Hippocampal formation (tissue), 2 donors: ENCODE measurements at places on chromosomes 4 and X.

DNA sequence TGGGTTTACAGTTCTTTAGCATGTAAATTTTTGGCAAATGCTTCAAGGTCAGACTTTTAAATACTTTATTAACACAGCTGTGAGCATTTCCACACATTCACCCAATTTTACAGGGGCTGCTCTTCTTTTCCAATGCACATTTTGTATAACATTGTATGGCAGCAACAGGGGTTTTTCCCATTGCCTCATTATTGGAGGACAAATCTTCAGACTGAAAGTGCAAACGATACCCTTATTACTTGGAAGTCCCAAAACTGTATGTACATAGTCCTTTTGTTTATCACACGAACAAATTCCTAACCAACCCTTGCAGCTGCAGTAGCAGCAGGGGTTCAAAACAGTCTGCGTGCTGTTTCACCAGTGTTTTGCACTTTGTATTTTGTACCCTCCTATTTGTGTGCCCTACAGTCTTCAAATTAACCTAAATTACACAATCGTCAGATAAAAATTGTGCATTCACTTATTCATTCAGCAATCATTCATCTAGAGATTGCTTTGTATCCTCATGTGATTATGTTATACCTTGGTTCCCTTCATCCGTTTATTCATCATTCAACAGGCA lies 330.7 kb upstream of the RASGEF1B start:
- DNase-seq = no peak

- no peak for DNase-seq
Observed at GRCh38 chr4:185542626-185543315, 7.5 kb upstream of the PDLIM3 start.

GRCh38 chr4:151624626-151625565 lies 135.9 kb downstream of the GATB start:
- peak; percentile 21 for DNase-seq

DNA sequence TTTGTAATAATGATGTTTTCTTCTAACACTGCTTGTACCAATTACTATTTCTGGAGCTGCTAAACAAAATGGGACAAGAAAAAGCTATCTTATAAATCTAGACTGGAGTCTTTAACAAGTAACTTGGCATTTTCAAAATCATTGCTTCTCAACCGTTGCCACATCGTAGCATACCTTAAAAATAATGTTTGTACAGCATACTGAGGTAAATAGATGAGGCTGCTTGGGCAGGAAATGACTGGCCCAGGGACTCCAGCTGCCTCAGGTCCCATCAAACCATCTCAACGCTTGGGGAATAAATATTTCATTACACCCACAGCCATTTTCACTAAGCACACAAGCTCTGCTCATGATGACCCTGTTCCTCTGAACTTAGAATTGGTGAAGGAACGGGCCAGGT lies 115.1 kb downstream of the SPANXA1 start:
- DNase-seq = no peak

DNA sequence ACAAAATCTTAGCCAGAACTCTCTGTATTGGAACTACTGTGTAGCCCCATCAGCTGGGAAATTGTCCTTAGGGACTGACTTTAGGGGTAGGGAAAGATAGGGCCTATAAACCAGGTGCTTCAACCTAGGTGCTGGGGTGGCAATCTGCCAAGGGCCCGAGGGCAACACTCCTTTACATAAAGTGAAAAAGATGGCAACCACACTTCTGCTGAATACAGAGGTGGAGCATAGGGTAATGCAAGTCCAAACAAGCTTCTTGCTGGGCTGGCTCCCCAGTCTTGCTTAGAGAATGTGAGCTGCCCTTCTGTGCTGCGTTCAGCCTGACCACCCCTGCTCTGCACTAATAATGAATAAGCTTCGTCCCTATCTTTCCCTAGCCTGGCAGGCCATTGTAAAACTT lies 9.8 kb downstream of the ZBTB33 start:
- DNase-seq = no peak

- DNase-seq = no peak
Observed at GRCh38 chrX:30592831-30593230, 15.3 kb upstream of the TASL start.

- DNase-seq = no peak
Observed at GRCh38 chr4:17286752-17287460, 225.0 kb downstream of the QDPR start.

DNA sequence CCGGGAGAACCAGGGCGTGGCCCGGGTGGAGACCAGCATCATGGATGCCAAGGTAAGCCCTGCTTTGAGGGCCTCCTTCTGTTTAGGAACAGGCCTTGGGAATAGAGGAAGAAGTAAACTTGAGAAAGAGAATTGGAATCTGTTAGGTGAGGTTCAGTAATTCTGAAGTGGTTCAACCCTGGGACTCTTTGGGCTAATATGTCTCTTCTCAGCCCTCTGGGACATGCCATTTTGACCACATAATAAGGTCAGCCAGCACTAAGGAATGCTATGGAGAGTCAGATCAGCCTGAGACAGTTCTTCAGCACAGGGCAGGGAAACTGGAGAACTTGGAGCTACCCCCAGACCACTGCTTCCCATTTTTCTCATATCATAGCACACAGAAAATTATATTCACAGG lies 63.3 kb upstream of the PRPS1 start:
- no peak for DNase-seq

DNA sequence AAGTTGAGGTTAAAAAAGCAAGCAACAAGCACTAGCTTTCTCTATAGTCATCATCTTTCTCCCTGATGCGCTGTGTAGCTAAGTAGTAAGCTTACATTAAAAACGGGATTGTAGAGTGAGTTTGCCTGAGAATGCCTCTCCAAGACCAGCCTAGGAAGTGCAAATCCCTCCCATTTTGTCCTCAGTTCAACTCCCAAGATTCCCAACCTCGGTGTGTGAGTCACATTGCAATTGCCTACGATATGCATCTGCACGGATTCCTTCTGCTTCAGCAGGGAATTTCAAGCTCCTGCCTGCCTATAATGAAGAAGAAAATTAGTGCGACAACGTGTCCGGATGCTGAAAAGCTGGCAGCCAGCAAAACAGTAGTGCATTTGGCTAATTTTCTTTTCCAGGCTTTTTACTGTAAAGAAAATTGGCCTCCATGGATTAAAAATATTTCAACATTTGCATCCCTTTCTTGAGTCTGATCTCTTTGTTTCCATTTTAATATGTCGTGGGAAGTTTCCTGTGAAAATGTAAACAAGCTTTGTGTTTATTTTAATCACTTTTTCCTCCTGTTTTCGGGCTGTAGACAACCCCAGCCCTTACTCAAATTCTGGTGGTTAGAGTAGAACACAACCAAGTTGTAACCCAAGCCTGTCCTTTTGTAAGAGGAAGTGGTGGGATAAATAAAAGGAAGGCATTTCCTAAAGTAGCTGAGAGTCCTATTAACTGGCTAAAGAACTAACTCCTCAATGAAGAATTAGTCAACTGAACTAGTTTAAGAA lies 58.4 kb upstream of the TET2 start:
- DNase-seq = no peak

DNA sequence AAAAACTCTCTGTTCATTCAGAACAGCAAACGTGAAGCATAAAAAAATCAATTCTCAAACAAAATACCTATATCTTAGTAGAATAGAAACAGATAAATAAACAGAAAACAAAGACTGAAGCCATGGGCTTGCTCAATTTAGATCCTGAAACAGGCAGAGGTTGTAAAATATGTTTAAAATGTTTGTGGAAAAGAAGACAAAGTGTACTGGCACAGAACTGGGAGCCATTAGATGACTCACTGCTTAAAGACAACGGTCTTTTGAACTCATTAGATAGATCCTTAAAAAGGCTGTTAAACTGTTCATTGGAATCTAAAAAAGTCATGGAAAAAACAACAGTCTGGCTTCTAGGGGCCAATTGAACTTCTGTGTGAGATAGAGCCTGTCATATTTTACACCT lies 247.0 kb upstream of the NDST4 start:
- DNase-seq = no peak

- DNase-seq = no peak
Observed at GRCh38 chr4:134070174-134070573, 131.4 kb downstream of the PABPC4L start.

- no peak for DNase-seq
Observed at GRCh38 chrX:118594697-118595420, 99.2 kb downstream of the DOCK11 start.

DNA sequence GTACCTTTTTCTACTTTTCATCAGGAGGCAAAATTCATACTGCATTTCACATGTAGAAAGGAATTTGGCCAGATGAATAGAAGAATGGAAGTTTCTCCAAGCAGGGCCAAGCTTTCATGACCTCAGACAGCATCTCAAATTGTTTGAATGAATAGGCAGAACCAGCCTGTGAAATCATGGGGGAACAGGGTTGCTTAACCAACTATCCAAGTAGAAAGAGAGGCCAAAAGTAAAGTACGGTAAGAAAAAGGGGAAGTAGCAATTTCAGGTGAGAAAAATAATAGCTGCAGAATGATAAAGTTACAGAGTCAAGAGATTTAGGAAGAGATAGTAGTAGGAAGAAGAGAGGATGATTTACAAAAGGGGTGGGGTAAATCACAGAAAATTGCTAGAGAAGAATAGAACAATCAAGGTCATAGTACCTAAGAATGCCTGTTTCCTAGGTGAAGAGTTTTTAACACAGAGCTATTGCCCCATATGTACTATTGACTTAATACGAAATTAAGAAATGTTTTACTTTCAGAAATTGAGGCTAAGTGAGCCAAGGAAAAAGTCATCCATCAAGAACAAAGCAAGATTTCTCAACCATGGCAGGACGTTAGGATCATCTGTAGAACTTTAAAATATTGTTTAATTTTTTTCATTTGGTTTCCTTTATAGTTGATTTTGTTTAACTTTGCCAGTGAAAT lies 177.1 kb upstream of the TET2 start:
- no peak for DNase-seq
